Pancreas (tissue), 10 donors: ENCODE measurements at places on chromosomes 12 and 14.

DNA sequence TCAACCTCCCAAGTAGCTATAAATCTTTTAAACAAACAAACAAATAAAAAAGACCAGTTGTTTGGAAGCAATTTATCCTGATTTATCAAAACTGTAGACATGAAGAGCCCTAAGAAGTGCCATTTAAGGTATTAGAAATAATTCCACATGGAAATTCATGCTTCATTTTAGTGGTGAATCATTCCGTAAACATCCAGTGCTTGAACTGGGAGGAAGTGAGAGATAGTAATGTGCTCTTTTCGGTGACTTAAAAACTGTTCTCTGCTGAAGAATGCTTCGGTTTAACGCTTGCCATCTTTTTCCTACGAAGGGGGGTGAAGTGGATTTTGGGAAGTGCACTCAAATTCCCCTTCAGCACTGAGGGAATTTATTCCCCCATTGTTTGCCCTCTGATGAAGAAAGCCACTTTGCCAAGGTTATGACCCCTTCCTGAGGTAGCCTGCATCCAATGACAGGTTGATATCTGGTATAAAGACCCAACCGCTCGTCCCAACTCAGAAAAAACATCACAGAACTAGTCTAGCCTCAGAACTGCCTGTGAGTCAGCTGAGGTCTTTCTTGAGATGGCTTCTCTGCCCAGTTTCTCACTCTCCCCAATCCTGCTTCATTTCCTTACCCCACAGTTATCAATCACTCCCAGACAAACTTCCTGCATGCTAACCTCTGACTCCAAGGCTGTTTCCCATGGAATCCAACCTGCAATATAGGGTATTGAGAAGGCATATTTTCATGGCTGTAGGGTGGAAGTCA is 244.1 kb downstream of the AEBP2 start:
- no peak for DNase-seq

- DNase-seq, result no peak
These were observed 57.1 kb downstream of the ATP2A2 start for GRCh38 chr12:110337912-110338710.

GRCh38 chr14:54848910-54849309 is 53.7 kb downstream of the GCH1 start:
- no peak for DNase-seq

- DNase-seq, result peak; percentile 71
These were observed 43.3 kb upstream of the DHRS4 start for GRCh38 chr14:23910101-23910875.

DNA sequence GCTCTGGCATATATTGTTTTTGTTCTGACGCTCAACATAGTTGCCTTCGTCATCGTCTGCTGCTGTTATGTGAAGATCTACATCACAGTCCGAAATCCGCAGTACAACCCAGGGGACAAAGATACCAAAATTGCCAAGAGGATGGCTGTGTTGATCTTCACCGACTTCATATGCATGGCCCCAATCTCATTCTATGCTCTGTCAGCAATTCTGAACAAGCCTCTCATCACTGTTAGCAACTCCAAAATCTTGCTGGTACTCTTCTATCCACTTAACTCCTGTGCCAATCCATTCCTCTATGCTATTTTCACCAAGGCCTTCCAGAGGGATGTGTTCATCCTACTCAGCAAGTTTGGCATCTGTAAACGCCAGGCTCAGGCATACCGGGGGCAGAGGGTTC is 77.0 kb downstream of the GTF2A1 start:
- no peak for DNase-seq

- DNase-seq, result no peak
These were observed 17.9 kb upstream of the KLRF1 start for GRCh38 chr12:9809338-9809737.

DNA sequence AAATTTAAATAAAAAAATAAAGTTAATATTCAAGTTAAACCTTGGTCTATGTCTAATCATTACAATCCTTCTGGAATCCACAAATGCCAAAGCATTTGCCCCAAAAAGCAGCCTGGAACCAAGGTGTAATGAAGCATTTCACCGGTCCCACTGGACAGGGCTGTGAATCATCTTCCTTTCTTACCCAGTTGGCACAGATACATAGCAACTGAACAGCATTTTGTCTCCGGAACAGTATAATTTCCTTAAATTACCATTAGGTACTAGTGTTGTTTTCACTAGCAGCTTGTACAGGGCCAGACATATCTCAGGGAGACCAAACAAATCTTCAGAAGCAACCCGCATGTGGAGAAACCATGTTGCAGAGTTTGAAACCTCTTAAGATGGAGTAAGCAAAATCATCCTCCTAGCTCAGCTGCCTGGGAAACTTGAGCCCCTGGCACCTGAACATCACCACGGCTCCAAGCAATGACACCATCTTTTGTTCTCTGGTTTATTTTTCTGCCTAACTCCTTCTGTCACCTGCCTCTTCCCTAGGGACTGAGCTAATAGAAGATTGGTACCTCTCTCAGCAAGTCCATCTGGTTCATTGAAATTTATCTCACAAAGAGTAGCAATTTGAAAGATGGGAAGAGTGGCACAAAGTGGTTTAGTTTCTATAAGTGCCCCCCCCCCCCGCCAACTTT is 17.9 kb upstream of the MDM1 start:
- DNase-seq, result no peak

DNA sequence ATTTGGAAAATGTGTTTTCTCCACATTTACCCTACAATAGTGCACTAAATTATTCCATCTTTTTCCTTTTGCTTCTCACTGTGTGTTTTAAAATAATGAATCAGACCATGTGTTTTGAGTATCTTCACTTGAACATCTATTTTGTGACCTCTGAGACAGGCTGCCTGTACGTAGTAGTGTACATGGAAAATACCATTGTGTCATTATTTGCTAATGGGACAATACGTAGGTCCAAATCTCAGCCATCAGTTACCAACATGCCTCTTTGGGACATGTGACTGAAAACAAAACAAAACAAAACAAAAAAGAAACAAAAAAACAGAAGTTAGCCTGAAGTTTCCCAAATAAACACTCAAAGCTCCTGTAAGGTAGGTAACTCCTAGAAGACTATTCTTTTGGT is 7.1 kb upstream of the MYF6 start:
- no peak for DNase-seq

DNA sequence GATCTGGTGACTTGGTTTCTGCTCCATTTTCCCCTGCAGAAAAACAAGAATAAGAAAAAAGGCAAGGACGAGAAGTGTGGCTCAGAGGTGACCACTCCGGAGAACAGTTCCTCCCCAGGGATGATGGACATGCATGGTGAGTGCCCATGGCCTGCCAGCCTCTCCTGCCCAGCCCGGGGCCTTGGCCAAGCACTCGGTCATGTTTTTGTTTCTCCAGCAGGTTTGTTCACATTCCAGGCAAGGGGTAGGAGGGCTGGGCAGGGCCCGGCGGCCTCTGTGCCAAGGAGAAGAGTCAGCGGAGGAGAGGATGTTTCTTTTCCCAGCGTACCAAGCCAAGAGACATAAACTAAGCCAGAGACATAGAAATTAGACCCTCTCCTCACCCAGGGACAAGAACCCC is 13.6 kb downstream of the BCL7A start:
- peak; percentile 65 for DNase-seq

DNA sequence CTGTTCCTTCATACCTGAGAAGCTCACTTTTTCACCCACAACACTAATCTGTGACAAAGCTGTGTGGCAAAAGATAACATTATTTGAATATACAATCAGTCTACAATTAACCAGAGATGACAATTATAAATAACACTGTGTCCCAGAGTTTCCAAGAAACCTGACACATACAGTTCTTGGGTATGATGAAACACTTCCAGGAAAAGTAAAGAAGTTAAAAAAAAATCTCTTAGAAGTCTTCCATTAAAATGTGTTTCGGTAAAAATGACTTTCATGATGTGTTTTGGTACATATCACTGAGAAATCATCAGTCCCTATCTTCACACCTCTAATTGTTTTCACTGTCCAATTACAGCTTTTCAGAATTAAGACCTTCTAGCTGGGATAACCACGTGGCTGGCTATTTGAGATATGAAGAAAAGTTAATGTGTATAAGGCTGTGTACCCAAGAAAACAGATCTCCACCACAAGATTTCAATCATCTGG is 390.2 kb downstream of the SOX5 start:
- DNase-seq, result no peak

DNA sequence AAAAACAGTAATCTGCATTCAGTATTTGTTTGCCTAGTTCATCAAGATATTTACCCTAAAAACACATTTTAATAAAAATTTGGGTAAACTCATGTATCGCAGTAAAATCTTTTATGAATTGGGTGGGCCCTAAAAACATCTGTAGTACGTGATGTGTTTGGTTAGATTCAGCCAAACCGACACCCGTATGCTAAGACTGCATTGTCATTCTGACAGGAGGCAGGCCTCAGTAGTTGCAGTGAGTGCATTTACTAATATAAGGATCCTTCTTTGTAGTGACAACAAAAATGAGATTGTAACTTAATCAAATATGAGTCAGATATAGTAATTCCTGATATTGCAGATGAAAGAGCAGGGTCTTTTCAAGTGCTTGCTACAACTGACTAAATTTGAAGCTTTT is 191.8 kb downstream of the SLC16A7 start:
- no peak for DNase-seq

DNA sequence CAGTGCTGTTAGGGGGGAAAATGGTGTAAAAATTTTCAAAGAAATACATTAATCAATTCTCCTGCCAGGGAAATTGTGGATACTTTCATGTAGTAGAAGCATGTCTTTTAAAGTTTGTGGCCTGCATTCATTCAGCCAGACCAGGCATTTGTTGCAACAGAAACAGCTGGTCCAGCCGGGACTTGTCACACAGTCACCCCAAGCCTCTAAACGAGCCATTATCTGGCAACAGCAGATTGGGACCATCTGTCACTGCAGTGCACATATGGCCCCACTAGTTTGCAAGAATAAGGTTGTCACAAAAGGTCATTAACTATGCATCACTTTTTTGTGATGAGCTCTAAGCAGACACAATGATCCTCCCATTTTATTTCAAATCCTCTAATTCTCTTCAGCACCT is 193.9 kb downstream of the PHLDA1 start:
- no peak for DNase-seq

DNA sequence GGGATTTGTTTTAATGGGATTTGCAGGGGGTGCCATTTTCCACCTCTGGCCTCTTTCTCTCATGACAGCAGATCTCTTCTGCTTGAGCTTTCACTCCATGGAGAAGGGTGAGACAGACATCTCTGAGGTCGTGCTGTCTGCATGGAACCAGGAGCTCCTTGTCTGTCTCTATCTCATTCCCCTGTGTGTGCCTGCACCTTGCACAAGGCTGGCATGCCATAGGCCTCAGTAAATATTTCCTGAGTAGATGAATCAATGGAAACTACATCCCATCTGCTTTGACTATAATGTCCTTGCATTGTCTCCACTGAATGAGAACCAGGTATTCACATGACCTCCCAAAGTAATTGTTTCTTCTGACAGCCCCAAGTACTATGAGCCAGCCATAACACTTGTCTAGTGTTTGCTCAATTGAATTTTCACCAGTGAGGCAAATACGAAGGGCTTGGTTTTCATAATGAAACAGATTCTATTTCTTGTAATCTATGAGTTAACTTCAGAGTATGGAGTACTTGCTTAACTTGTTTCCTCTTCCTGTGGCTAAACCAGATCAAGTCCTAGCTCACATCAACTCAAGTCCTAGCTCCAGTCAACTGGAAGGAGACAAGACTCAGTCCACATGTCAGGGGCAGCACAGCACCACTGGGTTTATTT is 32.3 kb downstream of the KCNK13 start:
- no peak for DNase-seq

GRCh38 chr12:65994318-65994717 is 136.2 kb downstream of the LLPH start:
- DNase-seq, result no peak

DNA sequence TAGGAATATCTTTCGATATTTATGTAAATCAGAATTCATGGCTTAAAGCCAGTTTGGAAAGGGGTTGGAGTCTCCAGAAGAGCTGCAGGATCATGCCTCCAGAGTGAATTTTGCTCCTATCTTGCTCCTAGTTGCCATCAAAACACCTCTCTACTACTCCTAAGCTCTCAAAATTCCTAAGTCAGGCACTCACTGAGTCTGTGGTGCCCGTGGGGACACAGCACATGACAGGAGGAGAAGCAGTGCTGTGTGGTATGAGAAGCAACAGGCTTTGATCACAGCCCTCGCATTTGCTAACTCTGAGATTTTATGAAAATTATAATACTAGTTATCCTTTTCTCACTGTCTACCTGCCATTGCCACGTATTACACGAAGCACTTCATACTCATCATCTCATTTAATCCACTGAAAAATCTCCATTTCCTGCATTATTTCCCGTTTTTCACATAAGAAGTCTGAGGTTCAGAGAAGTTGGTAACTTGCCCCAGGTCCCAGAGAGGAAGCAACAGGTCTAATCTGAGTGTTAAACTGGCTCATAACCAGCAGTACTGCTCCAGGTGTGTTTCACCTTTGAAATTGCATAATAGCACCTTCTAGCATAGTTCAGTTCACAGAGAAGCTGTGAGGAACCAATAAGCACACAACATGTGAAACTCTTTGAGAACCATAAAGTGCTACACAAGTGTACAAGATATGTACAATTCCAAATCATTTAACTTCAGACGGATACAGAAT is 33.1 kb upstream of the SLC35F4 start:
- no peak for DNase-seq

GRCh38 chr12:56723889-56724700 is 1.0 kb downstream of the NACA start:
- peak; percentile 53 for DNase-seq

DNA sequence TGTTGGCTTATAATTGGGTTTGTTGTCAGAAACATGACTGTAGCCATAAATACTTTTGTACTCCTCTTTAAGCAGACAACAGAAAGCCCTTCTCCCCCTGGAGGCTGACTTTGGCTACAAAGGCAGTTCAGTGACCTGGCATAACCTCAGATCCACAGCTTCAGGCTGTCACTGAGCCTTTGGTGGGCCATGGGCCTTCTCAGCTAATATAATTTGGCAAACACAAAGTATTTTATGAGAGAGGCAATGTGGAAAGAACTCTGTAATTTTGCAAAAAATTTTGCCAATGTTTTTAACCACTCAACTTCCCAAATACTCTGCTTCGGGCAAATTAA is 15.5 kb upstream of the MGP start:
- no peak for DNase-seq

DNA sequence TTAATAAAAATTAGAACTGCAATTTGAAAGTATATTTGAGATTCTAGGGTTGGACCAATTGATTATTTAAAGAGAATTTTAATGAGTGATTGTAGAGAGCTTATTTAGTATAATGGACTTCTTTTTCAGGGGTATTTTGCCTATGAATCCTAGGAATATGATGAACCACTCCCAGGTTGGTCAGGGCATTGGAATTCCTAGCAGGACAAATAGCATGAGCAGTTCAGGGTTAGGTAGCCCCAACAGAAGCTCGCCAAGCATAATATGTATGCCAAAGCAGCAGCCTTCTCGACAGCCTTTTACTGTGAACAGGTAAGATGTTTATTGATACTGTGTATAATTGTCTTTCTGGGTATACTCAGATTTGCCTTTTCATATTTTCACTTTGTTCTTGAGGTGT is 35.9 kb upstream of the KCNMB4 start:
- no peak for DNase-seq

DNA sequence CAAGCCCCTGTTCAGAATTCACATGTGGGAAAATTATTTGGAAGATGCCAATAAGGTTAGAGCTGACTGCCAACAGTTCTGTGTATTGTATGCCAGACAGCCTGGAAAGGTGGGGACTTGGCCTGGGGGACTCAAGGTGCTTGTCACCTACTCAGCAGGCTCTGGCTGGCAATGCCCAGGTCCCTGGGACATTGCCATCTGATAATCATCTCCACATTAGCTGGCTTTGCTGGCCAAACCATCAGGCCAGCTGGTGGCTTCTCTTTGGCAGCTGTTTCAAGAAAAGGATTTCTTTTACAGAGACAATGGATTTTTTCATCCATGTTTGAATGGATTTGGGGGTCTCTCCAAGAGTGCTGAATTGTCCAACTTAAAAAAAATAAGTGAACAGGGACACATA is 165.2 kb downstream of the BRMS1L start:
- no peak for DNase-seq
